ENCODE measurements at places on chromosomes 13 and 19. TPM values are rescaled to one million over a fixed set of nuclear protein-coding genes. Genes with fewer than 3 reads are reported as not detected.

- H3K4me3 ChIP-seq: no peak overlapping the region
- DNase-seq: no peak
- no peaks in the 10 kb centered on the region for H3K27me3 ChIP-seq
- no peaks in the 10 kb centered on the region for H3K4me1 ChIP-seq
- no peaks in the 10 kb centered on the region for H3K36me3 ChIP-seq
Measured at GRCh38 chr13:33279414-33280278, 5.9 kb downstream of the STARD13 start.

DNA sequence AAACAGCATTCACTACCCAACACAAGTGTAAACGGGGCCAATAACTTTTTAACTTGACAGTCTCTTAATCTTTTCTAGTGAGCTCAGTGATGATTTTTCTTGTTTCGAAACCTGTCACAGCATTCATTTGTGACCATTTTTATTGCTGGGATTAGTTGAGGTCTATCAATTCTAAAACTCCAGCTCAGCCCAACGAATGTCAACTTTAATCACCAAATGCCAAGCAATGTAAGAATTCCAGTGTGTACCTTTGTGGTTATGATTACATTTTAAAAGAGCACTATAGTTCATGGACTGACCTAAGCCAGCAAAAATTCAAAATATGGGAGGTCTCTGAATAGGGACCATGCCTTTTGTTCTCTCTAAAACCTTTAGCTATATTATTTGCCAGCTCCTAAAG lies 694.3 kb upstream of the SGCG start:
- H3K27ac ChIP-seq: no peak overlapping the region
- H3K4me1 ChIP-seq: no peaks in the 10 kb centered on the region
- no peak overlapping the region for H3K4me3 ChIP-seq
- no peak for DNase-seq
- no peaks in the 10 kb centered on the region for H3K36me3 ChIP-seq

DNA sequence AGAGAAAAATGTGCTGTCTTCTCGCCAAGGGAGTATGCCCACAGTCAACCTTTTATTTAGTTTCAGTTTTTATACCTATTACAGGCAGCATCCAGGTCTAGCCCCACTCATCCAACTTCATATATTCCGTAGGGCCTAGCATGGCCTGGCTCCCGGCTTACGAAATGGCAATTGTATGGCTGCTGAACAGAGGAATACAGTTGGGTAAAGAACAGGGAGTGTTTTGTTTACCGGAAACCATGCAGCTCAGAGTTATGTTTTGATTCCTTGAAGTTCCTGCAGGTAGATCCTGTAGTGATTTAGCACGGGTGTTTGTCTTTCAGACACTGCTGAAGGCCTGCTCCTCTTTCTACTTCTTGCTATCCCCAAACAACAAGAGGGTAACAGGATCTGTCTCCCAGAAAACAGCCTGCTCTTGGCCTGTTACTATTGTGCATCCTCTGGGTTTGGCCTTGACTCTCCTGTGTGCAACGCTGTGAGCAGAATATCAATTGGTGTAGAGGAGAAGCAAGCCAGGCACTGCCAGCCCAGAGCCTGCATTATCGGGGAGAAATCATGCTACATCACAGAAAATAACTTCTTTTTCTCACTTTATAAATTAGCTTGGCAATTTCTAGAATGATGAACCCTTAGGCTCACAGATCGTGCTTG lies 32.4 kb downstream of the OLFM4 start:
- H3K4me3 ChIP-seq: no peak overlapping the region
- H3K36me3 ChIP-seq: no peaks in the 10 kb centered on the region
- no peaks in the 10 kb centered on the region for H3K4me1 ChIP-seq
- H3K27ac ChIP-seq: no peak overlapping the region
- H3K27me3 ChIP-seq: no peaks in the 10 kb centered on the region

GRCh38 chr19:1318678-1319471 lies 33.2 kb downstream of the EFNA2 start:
- no peak overlapping the region for H3K4me3 ChIP-seq
- peaks cover 3% of the 10 kb centered on the region for H3K4me1 ChIP-seq
- no peak overlapping the region for H3K27ac ChIP-seq
- DNase-seq: no peak

DNA sequence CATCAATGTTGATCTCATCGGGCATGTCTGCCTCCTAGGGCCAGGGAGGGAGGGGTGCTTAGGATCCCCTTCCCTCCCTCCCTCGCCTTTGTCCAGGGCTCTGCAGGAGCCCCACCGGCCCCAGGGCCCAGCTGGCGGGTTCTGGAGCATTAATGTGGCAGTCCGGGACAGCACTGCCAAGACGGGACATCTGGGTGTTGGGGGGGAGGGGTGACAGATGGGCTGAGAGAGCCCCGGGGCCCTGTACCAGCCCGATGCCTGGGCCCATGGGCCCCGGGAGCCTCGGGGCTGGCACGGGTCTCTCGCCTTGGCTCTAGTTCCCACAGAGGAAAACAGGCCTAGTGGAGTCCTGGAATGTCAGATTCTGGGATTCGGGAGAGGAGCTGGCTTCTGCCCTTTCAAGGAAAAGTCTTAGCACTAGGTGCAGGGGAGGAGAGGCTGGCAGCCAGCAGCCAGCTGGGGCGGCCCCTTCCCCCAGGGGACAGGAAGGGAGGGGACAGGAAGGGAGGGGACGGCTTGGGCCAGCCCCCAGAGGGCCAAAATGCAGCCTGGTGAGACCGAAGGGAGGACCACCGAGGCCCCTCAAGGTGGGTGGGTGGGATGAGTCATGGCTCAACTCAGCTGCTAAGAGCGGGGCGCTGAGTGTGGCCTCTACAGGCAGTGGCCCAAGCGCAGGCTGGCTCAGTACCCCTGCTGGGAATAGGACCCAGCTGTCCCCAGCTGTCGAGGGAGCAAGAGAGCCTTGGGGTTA lies 3.1 kb downstream of the PPP1R14A start:
- no peak overlapping the region for H3K27ac ChIP-seq
- no peak overlapping the region for H3K4me3 ChIP-seq
- H3K36me3 ChIP-seq: no peaks in the 10 kb centered on the region

- H3K4me3 ChIP-seq: no peak overlapping the region
- DNase-seq: no peak
- no peaks in the 10 kb centered on the region for H3K4me1 ChIP-seq
- no peaks in the 10 kb centered on the region for H3K36me3 ChIP-seq
Measured at GRCh38 chr13:20592606-20593005, 25.6 kb downstream of the IFT88 start.

GRCh38 chr13:41706152-41706551 lies 248.8 kb downstream of the RGCC start:
- H3K36me3 ChIP-seq: no peaks in the 10 kb centered on the region
- no peak overlapping the region for H3K27ac ChIP-seq
- no peak for DNase-seq
- H3K27me3 ChIP-seq: no peaks in the 10 kb centered on the region
- no peak overlapping the region for H3K4me3 ChIP-seq

GRCh38 chr13:24737042-24737441 lies 26.9 kb upstream of the RNF17 start:
- H3K27ac ChIP-seq: no peak overlapping the region
- H3K4me1 ChIP-seq: no peaks in the 10 kb centered on the region
- H3K27me3 ChIP-seq: no peaks in the 10 kb centered on the region
- DNase-seq: no peak

GRCh38 chr13:67366533-67366932 lies 136.4 kb upstream of the PCDH9 start:
- no peak overlapping the region for H3K27ac ChIP-seq
- no peak for DNase-seq
- H3K36me3 ChIP-seq: no peaks in the 10 kb centered on the region

DNA sequence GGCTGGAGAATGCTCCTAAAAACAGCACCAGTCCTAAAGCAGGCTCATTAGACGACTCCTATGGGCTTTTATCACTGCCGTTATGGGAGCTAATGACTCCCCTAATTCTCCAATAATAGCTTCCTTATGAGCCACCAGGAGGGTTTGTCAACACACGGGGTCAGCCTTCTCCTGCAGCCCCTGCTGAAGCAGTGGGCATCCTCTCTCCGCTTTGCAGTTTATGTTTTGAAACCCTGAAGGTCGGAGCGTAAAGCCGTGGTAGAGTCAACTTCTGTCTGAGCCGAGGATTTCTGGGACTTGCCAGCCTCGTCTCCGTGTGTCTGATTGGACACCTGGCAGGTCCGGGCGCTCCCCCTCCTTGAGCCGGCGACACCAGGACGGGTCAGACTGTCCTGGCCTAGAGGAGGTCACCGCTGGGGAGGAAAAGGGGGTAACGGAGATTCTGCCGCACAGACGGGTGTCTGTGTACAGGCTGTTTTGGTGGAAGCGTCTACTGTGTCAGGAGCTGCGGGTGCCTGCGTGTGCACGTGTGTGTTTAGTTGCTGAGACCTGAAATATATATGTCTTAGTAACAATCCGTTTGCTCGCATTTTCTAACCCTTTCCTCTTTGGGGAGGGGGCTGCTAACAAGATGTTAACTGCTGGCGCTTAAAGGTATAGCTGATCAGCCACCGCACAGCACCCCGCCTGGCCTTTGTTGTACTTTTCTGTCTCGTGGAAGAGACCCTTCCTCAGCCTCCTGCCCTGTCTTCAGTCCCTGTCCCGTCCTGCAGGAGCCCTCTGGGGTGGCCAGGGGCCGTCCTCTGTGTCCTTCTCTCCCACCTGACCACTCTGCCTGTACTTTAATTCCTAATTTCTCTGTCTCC lies 1.9 kb downstream of the KDM4B start:
- H3K4me1 ChIP-seq: peaks cover 29% of the 10 kb centered on the region
- peak overlapping the region; percentile 64 for H3K4me3 ChIP-seq
- H3K27me3 ChIP-seq: no peaks in the 10 kb centered on the region
- no peaks in the 10 kb centered on the region for H3K36me3 ChIP-seq
- H3K27ac ChIP-seq: peak overlapping the region; percentile 67
- DNase-seq: peak; percentile 35

- H3K4me1 ChIP-seq: no peaks in the 10 kb centered on the region
- H3K4me3 ChIP-seq: no peak overlapping the region
- no peak overlapping the region for H3K27ac ChIP-seq
- DNase-seq: no peak
- H3K27me3 ChIP-seq: no peaks in the 10 kb centered on the region
- no peaks in the 10 kb centered on the region for H3K36me3 ChIP-seq
Measured at GRCh38 chr13:84290386-84290785, 408.1 kb upstream of the SLITRK1 start.

GRCh38 chr19:48355365-48355954 lies 8.3 kb downstream of the TMEM143 start:
- H3K36me3 ChIP-seq: no peaks in the 10 kb centered on the region
- H3K4me3 ChIP-seq: no peak overlapping the region
- H3K27me3 ChIP-seq: no peaks in the 10 kb centered on the region
- no peak for DNase-seq
- no peak overlapping the region for H3K27ac ChIP-seq

The ZNF256 gene
- 9.0 TPM for total RNA-seq

The IGFL4 gene
- not detected for total RNA-seq

The NR2C2AP gene
- 28.7 TPM for total RNA-seq

The HNRNPL gene
- 532 TPM for total RNA-seq

The IQCN gene
- total RNA-seq: 9.1 TPM

The IFNL4 gene
- total RNA-seq: not detected

The HCN2 gene
- 1.8 TPM for total RNA-seq

The DAND5 gene
- not detected for total RNA-seq

The CRB3 gene
- total RNA-seq: 4.9 TPM

The PROZ gene
- total RNA-seq: not detected

The PLPPR3 gene
- not detected for total RNA-seq
